ENCODE measurements at places on chromosomes 2 and 18.

DNA sequence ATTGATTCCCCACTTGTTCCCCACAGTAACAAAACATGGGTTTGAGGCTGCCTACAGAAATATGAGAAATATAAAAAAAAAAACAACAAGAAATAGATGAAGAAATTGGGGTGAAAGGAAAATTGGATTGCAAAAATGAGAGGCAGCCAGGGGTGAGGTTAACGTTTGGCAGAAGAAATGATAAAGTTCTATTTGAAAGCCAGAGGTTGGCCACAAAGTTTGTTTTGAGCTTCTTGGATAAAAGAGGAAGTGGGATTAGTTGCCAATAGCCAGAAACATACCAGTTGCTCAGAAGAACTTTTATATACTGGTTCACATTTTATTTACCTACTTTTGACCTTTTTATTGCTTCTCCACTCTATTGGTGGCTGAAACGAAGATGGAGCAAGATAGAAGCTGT lies 67.5 kb downstream of the FASTKD2 start:
- no peak for DNase-seq

DNA sequence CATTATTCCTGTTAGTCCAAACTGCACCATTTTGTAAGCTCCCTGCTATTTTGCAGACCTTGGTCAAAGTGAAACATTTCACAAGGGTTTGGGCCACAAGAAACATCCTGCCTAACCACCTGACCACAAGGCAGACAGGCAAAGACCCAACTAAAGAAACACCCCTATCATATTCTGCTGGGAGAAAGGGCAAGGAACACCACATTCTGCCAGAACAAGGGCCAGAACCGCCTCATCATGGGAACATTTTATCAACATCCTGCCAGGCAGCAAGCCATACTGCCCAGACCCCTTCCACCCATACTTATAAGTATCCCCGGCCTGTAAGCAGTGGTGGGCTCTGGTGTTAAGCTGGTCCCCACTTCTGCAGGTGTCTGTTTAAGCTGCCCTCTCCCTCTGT lies 12.0 kb upstream of the RAB31 start:
- DNase-seq = no peak

DNA sequence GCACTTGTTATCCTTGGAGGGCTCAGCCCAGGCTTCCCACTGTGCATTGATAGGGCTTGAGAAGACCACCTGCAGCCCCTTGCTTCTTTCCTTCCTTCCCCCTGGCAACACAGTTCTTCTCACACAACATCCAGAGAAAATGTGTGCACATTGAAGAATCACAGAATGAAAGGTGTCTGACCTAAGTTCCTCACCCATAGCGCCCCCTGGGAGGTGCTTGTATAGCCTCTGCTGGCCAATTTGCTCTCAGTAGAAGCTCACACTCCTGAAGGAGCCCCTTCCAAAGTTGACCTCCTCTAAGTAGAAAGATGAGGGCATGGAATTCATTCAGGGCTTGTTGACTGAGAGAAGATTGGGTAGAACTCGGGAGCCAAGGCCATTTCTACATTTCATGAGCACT lies 758.4 kb upstream of the KLHL29 start:
- DNase-seq = peak; percentile 33

DNA sequence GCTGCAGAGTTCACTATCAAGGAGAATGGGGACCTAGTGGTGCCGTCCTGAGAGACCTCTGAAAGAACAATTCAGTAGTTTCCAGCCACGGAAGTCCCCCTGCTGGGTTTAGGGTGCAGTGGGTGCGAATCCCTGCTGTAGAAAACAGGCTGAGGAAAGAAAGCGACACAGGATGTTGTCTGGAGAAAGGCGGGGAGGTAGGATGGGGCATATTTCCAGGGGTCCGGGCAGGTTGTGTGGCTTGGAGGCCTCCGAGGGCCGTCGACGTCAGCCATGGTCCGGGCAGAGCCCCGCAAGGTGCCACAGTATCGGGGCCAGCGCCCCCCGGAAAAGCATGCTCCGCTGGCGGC lies 807 bp upstream of the CREB1 start:
- DNase-seq = peak; percentile 59

DNA sequence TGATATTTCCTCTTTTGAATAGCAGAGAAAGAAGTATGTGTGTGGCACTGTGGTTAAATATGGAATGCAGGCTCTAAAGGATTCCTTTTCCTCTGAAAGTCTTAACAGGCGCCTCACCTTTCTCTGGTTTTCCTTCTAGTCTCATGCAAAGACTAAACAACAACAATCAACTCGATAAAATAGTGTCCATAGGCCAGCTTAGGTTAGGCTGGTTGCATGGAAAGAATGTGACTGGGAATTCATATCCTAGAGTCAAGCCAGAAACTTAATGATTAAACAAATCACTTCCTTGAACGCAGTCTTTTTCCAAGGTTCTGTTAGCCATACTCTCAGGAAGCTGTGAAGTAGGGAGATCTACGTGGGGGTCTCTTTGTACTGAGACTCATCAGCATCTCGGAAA lies 800.8 kb upstream of the ID2 start:
- no peak for DNase-seq

All from iPS-NIHi11 (cell line).